ENCODE measurements at places on chromosomes 16 and 17. TPM values are rescaled to one million over a fixed set of nuclear protein-coding genes. Genes with fewer than 3 reads are reported as not detected.

GRCh38 chr16:19245326-19245925 is 40.1 kb upstream of the CLEC19A start:
- no peak overlapping the region for H3K4me3 ChIP-seq
- H3K27ac ChIP-seq: no peak overlapping the region
- DNase-seq: no peak
- no peaks in the 10 kb centered on the region for H3K4me1 ChIP-seq

GRCh38 chr16:86075488-86075785 is 176.5 kb downstream of the IRF8 start:
- H3K4me3 ChIP-seq: no peak overlapping the region
- DNase-seq: no peak
- no peaks in the 10 kb centered on the region for H3K36me3 ChIP-seq
- H3K27ac ChIP-seq: no peak overlapping the region
- H3K27me3 ChIP-seq: no peaks in the 10 kb centered on the region

DNA sequence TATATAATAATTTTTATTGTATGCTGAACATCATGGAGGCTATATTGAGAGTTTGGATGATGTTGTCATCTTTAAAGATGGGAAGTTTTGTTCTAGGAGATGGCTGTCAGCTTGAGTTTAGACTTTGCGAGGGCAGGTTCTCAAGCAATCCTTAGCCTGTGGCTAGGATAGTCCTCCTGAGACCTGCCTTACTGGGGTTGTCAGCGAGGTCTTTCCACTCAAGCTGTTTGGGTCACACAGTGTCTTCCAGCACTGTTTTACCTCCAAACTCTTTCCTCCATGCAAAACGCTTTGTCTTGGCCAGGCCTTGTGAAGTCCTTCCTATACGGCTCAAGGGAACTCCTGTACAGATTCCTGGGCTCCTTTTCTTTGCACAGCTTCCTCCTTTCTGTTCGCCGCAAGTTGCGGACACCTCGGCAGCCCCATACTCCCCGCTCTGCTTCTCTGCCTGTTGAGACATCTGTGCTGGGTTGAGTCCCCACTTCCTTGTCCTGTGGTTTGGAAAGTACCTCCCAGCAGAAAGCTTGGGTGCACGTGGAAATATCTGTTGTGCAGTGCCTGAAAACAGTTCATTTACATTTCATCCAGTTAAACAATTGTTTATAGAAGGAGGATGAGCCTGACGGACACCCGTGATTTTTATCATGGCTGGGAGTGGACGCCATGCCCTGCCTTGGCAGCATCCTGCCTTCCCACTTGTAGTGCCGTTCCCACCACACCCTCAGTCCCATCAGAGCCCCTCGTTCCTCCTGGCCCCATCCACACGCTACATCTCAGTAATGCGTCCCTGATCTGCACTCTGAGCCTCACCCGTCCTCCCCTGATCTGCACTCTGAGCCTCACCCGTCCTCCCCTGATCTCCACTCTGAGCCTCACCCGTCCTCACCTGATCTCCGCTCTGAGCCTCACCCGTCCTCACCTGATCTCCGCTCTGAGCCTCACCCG is 55.0 kb upstream of the CBFA2T3 start:
- H3K27ac ChIP-seq: no peak overlapping the region
- H3K4me3 ChIP-seq: no peak overlapping the region
- no peaks in the 10 kb centered on the region for H3K27me3 ChIP-seq
- no peaks in the 10 kb centered on the region for H3K36me3 ChIP-seq

DNA sequence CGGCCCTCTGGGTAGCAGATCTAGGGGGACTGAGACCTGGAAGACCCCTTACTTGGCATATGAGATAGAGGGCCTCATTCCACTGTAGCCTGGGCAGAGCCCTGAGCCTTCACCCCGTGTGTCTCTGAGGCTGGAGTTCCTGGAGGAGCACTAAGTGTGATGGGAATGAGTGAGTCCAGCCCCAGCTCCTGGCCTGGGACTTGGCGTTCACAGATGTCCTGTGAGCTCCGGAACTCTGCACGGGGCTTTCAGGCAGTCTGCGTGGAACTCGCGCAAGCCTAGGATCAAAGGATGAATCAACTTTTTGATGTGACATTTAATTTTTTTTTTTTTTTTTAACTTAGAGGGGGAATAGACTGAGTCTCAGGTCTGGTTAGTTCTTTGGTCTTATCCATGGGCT is 1.8 kb downstream of the NKD1 start:
- no peak overlapping the region for H3K27ac ChIP-seq
- H3K27me3 ChIP-seq: no peaks in the 10 kb centered on the region
- H3K4me3 ChIP-seq: no peak overlapping the region
- H3K4me1 ChIP-seq: no peaks in the 10 kb centered on the region
- no peaks in the 10 kb centered on the region for H3K36me3 ChIP-seq
- DNase-seq: no peak

DNA sequence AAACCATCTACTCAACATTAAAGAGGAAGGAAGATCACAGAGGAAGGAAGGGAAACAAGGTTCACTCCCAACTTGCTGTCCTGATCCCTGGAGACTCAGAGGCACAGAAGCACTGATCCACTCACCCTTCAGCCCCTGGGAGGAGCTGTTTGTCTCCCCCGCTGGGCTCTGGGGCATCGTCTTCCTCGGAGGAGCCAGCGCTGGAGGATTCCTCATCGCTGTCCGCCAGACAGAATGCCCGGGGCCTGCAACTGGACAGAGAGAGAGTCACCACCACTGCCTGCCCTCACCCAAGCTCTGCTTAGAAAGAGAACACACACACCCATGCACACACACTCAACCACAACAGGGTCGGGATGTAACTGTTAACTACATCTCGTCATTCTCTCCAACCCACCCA is 24.8 kb upstream of the ERN1 start:
- no peaks in the 10 kb centered on the region for H3K36me3 ChIP-seq
- peak overlapping the region; percentile 90 for H3K27ac ChIP-seq

- H3K4me1 ChIP-seq: no peaks in the 10 kb centered on the region
- no peaks in the 10 kb centered on the region for H3K27me3 ChIP-seq
- H3K4me3 ChIP-seq: no peak overlapping the region
Observed at GRCh38 chr17:68222606-68223005, 25.2 kb upstream of the AMZ2 start.

- H3K4me3 ChIP-seq: no peak overlapping the region
- H3K27ac ChIP-seq: no peak overlapping the region
- no peak for DNase-seq
- H3K4me1 ChIP-seq: no peaks in the 10 kb centered on the region
- H3K27me3 ChIP-seq: no peaks in the 10 kb centered on the region
Observed at GRCh38 chr16:27499659-27500055, 50.1 kb downstream of the GTF3C1 start.

DNA sequence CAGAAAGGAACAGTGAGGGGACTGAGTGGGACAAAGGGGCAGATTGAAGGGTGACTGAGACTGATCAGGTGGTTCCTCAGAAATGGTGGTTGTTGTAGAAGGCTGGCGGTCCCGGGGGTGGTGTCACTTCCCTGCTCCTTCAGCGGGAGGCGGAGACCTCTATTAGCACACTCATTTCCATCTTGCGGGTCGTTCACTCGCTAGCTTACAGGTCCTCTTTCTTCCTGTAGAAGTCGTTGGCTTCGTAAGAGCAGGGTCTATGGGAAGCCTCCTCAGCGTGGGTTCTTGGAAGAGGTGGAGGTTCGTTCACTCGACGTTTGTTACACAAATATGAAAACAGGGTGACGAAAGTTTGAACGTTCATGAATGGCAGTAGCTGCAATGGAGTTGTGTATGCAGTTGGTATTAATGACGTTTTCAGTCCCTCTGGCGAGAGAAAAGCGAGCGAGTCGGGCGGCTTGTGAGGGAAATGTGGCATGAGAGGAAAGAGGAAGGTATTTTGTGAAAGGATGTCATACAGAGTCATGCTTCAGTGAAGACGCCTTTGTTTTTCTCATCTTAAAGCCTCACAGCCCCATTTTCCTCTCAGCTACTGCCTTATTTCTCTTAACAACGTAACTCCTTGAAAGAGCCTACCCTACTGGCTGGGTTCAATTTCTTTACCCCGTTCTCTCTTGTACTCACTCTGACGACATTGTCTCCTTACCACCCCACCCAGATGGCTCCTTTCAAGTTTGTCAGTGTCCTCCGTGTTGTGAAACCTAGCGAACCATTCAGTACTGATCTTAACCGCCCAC is 667 bp downstream of the EFCAB13 start:
- H3K27me3 ChIP-seq: no peaks in the 10 kb centered on the region
- no peaks in the 10 kb centered on the region for H3K36me3 ChIP-seq
- no peaks in the 10 kb centered on the region for H3K4me1 ChIP-seq
- peak; percentile 44 for DNase-seq
- H3K4me3 ChIP-seq: peak overlapping the region; percentile 50
- peak overlapping the region; percentile 83 for H3K27ac ChIP-seq

DNA sequence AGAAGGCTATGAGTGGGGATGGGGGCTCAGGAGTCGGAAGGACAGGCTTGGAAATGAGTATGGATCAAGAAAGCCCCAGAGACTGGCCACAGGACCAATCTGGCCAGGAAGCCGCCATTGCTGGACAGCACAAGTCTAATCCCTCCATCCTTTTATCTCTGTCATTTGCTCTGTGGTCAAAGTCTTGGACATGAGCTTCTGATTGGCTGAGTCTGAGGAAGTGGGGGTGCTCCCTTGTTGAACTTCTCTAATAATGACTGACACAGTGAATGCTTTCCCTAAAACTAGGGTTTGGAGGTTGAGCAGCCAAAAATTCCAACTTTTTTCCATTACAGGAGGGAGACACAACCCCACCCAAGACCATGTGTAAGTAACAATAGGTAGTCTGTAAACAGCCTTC is 97.4 kb downstream of the MARF1 start:
- peaks cover 9% of the 10 kb centered on the region for H3K4me1 ChIP-seq
- H3K27me3 ChIP-seq: no peaks in the 10 kb centered on the region
- no peaks in the 10 kb centered on the region for H3K36me3 ChIP-seq

OR3A3 gene
- not detected for total RNA-seq

TMC7 gene
- 0.46 TPM for total RNA-seq
